ENCODE measurements at places on chromosomes 16 and 17.

DNA sequence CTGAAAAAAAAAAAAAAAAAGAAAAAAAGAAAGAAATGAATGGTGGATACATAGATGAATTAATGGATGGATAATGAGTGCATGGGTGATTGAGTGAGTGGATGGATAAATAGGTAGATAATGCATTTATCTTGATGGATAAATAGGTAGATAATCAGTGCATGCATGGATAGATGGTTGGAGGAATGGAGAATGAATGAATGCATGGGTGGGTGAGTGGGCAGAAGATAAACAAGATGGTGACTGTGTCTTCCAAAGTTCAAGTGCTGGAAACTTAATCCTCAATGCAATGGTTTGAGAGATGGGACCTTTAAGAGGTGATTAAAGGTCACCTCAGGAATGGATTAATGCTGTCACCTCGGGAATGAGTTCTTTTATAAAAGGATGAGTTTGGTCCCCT is 6.8 kb upstream of the RNF112 start:
- DNase-seq = no peak

- no peak for DNase-seq
Observed at GRCh38 chr17:60602385-60602742, 2.4 kb downstream of the PPM1D start.

DNA sequence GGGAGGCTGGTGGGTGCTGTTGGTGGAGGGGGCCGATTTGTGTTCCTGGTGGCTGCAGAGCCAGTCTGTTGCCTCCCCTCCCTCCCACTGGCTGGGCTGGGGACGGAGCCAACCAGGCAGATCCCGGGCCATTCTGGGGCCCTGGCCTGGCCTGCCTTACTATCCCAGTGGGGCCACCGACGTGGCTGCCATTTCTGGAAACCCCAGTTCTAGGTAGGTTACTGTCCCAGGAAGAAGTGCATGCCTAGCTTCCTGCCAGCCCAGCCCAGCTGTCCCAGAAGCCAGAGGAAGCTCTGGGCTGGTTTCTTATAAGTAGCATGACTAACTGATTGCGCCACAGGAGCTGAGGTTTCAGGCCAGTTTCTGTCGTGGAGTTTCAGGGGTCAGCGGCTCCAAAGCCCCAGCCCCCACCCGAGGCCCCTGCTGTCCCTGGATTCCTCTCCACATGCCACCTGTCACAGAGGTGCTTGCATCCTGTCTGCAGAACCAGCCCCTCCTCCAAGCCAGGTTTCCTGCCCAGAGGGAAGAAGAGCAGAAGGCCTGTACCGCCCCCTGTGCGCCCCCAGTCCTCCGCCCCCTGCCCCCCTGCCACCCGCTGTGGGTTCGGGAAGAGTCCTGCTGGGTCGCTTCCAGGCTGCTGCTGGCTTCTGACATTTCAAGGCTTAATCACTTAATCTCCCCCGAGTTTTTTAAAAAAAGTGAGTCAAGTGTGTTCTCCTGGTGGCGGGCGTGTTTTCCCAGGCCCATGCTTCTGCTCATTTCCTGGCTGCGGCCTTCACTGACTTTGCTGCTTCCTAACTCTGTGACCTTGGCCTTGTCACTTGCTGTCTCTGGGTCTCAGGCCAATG is 13.2 kb downstream of the IL4R start:
- no peak for DNase-seq

DNA sequence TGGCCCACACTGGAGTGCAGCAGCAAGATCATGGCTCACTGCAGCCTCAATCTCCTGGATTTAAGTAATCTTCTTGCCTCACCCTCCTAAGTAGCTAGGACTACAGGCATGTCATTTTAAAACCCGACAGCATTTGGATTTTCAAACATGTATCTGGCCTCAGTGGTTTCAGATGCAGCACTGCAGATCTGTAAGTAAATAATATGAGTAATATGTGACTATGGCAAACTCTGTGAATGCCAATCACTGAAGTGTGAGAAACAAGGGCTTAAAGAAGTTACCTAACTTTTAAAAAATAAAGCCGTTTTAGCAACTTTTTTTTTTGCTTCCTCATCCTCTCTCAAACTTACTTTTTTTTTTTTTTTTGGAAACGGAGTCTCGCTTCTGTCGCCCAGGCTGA is 11.9 kb downstream of the CEP20 start:
- no peak for DNase-seq

DNA sequence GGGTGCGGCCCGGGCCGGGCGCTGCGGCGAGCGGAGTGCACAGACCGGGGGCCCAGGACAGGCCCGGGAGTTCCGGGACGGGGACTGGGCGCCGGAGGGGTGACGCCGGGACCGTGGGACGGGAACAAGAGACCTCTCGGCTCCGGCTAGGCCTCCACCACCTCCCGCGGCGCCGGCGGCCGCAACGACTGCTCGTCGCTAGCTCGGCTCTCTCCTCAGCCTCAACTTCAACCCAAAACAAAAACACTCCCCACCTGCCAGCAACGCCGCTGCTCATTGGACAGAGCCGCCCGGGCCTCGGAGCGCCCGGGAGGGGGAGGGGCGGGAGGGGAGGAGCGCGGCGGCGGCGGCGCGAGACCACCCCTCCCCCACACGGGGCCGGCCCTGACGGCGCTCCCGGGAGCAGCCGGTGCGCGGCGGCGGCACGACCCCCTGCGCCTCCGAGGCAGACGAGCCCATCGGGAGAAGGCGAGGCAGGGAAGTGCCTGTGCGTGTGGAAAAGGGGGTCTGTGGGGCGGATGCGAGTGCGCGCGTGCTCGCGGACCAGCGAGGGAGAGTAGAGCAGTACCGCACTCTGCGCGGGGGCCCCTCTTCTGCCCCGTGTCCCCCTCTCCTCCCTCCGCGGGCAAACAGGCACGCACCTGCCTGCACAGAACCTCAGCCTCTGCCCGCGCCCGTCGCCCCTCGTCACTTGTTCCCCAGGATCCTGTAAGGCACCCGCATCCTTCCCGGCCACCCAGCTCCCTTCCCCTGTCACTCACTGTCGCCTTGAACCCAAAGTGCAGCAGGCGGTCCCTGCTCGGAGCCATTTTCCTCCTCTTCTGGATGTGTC is at the start of gene FBXL20:
Gene FBXL20 (minus strand): TSS at position 215 of the 832 bp plus-strand sequence. CDS start 224 bp downstream, outside the sequence.
- peak; percentile 91 for DNase-seq

GRCh38 chr17:48048384-48049126 is 396 bp downstream of the NFE2L1 start:
- peak; percentile 18 for DNase-seq

- no peak for DNase-seq
Observed at GRCh38 chr16:79098907-79099306, 501.6 kb downstream of the MAF start.

GRCh38 chr17:18967916-18968315 is 16.0 kb downstream of the SLC5A10 start:
- no peak for DNase-seq

DNA sequence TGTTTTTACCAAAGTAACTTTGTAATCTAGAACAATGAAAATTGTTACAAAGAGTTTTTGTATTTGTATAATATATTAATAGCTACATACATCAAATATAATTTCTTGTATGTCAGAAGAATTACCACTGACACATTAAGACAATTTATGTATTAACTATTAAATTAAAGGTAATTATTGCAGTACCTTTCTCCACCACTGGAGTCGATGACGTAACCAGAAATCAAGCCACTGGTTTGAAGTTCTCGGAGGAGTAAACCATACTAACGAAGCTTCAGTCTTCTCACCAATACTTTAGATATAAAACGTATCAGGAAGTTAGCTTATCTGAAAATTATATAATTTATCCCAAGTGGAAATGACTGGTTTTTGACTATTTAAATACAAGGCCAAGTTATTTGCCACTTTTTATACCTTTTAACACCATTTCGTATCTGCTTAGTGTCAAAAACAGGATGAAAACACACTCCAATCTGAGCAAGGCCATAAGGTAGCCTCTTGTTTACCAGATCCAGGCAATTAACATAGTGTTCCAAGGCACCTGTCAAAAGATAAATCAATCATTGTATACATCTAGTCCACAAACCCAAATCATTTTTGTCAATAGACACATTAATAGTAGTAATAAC is 4.3 kb downstream of the POLG2 start:
- DNase-seq = peak; percentile 40

- DNase-seq = peak; percentile 86
Observed at GRCh38 chr17:8158267-8159031, 4.3 kb downstream of the VAMP2 start.

GRCh38 chr16:10495031-10495345 is 85.4 kb downstream of the EMP2 start:
- DNase-seq = no peak

DNA sequence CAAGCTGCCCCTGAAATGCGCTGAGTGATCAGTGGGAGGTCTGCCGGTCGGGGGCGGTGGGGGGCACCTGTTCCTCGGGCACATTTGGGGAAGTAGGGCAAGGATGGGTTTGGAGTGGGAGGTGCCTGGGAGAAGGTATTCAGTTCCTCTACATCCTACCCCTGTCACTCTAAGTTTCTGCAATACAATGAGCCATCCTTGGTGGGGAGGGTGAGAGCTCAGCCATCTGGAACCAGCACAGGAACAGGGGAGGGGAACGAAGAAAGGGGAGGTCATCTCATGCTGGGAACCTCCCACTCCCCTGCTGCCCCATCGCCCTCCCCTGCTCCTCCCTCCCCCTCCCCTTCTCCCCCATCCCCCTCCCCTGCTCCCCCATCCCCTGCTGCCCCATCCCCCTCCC is 4.2 kb downstream of the DPH1 start:
- no peak for DNase-seq

DNA sequence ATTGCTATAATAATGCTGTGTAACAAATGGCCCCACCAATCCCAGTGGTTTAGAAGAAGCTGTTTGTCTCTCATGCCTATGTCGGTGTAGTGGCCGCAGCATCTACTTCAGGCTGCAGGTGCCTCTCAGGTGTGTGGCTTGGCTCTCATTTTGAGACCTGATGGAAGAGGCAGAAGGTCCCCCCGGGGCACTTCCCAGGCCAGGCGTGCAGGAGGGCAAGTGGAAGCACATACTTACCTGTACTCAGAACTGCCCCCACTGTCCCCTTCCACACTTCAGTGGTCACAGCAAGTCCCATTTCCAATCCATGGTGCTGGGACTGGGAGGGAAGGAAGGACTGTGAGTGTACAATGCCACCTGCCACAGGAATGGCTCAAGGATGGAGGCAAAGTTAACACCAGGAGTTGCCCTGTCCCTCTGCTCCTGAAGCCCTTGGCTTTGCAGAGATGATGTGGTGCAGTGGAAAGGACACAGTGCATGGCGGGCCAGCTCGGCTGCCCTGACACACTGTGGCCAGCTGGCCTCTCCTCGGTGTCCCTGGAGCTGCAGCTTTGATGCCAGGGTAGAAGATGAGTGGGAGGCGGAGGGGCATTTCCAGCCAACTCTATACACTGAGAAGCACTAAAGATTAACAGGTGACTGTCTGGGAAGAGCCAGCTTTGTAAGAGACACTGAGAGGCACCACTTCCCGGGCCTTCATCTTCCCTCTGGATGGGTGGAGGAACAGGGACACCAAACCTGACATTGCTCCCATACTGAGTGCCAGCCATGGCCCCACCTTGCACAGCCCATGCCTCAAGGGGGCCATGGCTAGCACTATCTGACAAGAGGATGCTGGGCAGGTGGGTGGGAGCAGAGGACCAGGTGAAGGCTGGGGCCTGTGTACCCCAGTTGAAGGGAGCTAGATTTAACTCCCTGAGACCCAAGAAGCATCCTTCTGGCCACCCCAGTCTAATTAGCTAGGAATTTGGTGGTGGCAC is 105.9 kb downstream of the METRNL start:
- no peak for DNase-seq

DNA sequence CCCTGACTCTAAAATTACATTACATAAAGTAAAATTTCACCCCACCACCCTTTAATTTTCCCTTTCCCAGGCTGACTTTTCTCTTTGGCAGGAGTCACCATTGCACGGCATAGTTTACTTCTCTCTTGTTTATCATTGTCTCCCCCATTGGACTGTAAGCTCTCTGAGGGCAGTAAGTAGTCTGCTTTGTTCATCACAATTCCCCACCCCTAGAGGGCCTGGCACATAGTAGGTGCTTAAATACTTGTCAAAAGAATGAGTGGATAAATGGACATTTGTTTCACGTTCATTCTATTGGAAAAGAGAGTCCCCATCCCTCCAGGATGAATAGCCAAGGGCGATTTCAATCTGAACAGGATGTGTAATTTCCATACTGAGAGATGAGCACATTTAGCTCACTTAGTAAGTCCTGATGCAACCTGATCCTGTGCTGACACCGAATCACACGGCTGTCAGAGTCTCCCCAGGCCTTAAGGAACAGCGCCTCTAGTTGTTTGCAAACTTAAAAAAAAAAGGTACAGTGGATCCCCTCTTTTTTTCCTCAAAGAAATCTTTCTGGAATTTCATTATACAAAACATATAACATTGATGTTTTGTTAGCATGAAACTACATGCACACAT is 54.0 kb downstream of the AKAP1 start:
- DNase-seq = no peak

DNA sequence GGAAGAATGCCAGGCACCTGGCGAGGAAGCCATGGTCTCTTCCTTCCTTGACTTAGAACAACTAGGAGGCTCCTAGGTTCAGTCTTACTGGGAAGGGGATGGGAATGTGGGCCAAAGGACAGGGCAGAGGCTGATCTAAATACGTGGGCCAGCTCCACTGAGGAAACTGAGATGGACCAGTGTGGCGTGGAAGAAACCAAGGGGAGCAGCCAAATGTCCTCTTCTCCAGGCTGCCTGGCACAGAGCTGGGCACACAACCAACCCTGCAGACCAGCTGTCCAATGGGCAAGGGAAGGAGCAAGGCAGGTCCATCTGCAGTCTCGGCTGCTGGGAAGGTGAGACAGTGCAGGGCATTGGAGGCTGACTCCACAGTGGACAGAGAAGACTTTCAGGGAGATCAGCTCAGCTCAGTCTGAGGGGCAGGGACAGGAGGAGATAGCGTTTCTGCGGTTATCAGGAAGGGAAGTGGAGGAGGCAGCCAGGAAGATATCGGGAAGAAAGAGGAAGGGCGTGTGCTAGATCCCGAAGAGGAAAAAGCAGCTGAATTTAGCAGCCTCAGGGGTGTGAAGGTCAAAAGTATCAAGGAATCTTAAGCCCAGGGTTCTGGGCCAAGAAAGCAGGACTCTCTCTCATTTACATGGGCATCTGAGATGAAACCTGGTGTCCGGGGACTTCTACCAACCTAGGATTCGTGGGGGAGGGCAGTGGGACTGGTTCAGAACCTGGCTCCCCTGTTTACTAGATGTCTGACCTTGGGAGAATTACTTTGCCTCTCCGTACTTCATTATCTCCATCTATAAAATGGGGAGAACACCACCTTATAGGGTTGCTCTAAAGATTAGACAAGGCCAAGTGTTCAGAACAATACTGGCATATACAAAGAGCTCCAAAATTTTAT is 1.8 kb downstream of the KIFC3 start:
- no peak for DNase-seq

GRCh38 chr17:2903193-2903974 is 107.1 kb downstream of the RAP1GAP2 start:
- no peak for DNase-seq

Data from effector memory CD8-positive, alpha-beta T cell (primary cell).